ENCODE measurements at places on chromosomes 1 and 21. TPM values are rescaled to one million over a fixed set of nuclear protein-coding genes. Genes with fewer than 3 reads are reported as not detected.

The FALEC gene
- not detected for total RNA-seq

The ETV3L gene
- not detected for total RNA-seq

The RHBDL2 gene
- total RNA-seq, result not detected

The S100A16 gene
- total RNA-seq, result 84.5 TPM

The PLA2G2D gene
- total RNA-seq, result 0.17 TPM

The CLCA2 gene
- total RNA-seq, result 1.4 TPM

The F5 gene
- 4.1 TPM for total RNA-seq

The CD48 gene
- 77.7 TPM for total RNA-seq

The OR1C1 gene
- not detected for total RNA-seq

The SPRR2F gene
- not detected for total RNA-seq

The C8B gene
- total RNA-seq, result not detected

The GFI1 gene
- total RNA-seq, result 1.6 TPM

The NTMT2 gene
- not detected for total RNA-seq

The RNF220 gene
- 69.6 TPM for total RNA-seq

The CFAP141 gene
- not detected for total RNA-seq

The OPRD1 gene
- not detected for total RNA-seq
